ENCODE measurements at places on chromosomes 6 and 20.

DNA sequence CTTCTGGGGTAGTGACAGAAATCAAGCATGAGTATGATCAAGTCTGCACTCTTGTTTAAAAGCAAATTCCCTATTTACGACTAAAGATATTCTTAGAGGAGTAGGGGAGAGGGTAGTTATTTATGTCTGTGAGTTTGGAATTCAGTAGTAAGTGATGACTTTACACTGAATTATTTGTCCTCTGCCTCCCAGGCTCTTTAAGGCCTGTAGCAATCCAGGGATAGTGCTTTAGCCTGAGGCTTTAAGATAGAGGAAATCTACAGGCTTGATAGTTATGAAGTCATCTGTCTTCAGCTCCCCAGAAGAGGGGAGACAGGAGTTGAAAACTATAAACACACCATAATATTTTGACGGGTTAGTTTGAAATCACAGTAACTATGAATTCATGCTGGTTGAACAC is 664.5 kb downstream of the EPM2A start:
- DNase-seq: no peak

DNA sequence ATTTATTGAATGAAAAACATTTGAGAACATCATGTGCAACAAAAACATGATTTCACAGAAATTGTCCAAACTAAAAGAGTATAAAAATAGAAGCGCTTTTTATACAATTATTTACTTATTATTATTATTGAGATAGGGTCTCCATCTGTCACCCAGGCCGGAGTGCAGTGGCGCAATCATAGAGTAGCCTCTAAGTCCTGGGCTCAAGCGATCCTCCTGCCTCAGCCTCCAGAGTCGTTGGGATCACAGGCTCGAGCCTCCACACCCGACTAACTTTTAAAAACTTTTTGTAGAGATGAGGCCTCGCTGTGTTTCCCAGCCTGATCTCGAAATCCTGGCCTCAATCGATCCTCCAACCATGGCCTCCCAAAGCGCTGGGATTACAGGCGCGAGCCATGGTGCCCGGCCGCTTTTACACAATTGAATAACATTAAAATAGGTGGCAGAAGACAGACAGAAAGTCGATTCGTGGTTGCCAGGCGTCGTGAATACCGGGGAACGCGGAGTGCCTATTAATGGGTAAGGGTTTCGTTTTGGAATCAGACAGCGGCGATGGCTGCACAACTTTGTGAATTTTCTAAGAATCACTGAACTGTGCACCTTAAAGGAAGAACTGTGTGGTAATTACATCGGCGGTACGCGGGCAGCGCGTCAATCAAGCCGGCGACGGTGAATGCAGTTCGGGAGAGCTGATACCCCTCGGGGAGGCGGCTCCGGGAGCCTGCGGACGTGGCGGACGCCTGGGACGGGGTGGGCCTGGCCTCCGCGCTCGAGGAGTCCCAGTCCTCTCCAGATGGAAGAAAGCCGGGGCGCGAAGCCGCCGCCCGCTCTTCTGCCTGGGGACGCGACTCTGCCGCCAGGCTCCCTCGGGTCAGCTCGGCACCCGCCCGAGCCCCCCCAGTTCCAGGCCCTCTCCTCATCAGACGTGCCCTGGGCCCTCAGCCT is 807 bp downstream of the TBC1D20 start:
- DNase-seq: peak; percentile 73

GRCh38 chr6:100617633-100618350 is 153.1 kb upstream of the SIM1 start:
- no peak for DNase-seq

DNA sequence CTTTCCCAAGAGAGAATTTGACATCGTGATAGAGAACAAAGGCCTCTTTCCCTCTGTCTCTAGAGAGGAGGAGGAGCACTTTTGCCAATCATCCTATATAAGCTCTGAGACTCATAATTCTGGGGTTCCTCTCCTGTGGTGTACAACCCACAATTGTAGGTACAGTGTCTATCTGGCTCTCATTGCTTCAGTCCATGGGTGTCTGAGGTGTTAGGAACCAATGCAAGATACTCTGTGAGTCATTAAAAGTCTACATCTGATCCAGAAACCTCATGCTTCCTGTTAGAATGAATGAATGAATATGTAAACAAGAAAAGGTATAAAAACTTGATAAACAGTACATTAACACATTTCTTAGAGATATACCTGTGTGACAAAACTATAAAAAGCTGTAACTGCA is 356.7 kb downstream of the QKI start:
- DNase-seq: no peak

GRCh38 chr6:45265246-45265645 is 62.9 kb upstream of the RUNX2 start:
- no peak for DNase-seq

DNA sequence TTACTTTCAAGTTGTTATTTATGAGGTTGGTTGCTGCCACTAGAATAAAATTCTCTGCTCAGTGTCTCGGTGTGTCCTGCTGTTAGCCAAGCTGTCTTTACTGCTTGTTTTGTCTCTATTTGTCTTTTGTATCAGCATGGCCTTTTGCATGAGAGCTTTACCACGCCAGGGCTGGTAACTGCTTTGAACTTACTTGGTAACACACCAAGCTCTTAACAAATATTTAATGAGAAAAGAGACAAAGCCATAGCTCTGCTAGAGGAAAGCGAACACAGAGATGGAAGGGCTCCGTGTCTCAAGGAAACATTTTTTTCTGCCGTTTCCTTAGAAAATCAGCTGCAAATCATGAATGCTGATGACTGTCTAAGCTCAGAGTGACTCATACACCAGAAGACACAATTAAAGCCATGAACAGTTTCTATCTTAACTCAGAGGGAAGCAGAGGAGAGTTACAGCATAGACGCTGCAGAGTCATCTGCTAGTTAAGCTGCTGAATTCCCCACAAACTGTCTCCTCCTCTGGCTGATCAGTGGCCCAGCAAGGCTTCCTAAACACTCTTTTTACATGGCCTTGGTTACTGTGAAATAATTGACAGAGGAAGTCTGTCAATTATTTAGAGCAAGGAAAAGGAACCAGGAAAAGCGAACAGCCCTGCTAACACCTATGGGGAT is 44.8 kb downstream of the AGPAT4 start:
- no peak for DNase-seq

GRCh38 chr6:52109171-52109571 is 21.8 kb upstream of the PKHD1 start:
- no peak for DNase-seq

GRCh38 chr6:107750176-107750797 is 73.8 kb downstream of the SCML4 start:
- DNase-seq: no peak

GRCh38 chr20:58359441-58359840 is 29.6 kb upstream of the VAPB start:
- no peak for DNase-seq

- no peak for DNase-seq
These were observed 54.7 kb downstream of the SLC22A2 start for GRCh38 chr6:160203953-160204352.

GRCh38 chr20:43404878-43405277 is 52.8 kb upstream of the SRSF6 start:
- DNase-seq: no peak

DNA sequence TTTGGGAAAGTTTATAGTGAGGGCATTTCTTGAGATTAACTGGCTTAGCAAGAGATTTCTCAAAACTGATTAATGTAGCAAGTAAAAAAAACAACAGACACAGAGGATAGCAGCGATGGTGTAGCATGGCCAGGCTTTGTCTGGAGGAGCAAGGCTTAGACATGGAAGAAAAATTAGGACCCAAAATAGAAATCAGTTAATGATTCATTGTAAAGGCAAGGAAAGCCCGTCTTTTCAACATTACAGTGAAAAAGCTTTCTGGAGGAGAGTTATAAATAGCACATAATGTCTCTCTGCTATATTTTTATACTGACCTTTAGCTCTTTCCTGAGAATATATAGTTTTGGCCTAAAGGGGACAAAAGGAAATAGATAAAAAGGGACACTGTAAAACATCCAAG is 45.1 kb downstream of the FNDC1 start:
- DNase-seq: no peak

All from NCI-H510A treated with DMSO at 0.1 percent for 48 hours (cell line).